ENCODE measurements at places on chromosomes 16 and 17.

- no peak for DNase-seq
Measured at GRCh38 chr16:86672179-86672863, 94.0 kb downstream of the FOXL1 start.

DNA sequence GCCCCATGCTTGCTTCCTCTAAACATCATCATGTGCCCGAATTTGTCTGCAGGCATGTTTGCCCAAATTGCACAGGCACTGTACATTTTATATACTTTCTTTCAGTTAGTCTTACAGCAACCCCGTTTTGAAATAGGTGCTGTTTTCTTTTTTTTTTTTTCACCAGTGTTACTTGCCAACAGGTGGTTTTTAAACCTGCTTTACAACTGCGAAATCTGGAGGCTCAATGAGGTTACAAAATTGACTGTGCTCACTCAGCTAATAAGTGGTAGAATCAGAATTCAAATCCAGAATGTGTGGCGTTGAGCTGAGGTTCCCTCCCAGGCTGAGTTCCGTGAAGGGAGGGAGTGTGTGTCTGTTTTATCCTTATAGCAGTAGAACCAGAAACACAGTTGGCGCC is 5.8 kb downstream of the PLA2G15 start:
- DNase-seq = no peak

DNA sequence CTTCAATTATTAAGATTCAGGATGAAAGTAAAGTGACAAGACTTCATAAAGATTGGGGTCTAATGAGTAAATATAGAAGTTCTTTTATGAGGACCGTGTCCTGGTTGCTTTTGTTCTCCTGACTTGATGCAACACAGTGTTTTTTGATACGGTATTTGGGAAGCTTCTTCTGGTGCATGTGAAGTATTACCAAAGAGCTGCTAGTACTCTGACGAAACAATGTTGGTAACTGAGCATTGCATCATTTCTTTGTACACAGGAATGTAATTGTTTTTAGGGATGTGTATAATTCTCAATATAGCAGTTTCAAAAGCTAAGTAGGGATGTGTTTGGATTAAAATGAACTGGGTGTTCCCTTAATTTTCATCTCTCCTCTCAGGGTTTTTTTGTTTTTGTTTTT is 15.9 kb downstream of the KPNB1 start:
- DNase-seq = no peak

DNA sequence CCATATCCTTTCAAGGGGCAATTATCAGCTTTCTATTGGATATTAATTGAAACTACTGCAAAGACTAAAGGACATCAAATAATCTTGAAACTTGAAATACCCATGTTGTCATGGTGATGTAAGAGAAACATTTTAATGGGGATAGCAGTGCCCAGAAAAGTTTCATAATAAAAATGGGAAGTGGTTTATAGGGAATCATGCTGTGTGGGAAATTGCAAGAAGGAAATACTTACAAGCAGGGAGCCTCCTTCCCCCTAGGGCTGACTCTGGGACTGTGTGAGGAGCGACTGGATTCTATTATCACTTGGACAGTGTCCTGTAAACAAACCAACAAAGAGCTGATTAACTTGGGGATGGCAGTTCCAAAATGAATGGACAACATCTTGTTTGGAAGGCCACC is 1393.1 kb upstream of the GOT2 start:
- no peak for DNase-seq

DNA sequence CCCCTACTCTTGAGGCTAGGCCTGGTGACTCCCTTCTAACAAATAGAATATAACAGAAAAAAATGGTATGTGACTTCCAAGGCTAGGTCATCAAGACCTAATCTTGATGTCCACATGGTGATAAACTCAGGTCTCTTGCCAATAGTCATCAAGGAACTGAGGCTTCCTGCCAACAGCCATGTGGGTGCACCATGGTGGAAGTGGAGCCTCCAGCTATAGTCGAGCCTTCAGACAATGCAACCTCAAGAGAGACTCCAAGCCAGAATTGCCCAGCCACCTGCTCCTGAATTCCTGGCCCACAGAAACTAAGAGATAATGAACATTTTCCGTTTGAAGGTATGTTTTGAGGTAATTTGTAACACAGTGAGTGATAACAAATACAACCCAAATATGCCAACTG is 55.9 kb upstream of the SREBF1 start:
- no peak for DNase-seq

- no peak for DNase-seq
Measured at GRCh38 chr17:33227911-33228310, 65.2 kb downstream of the ASIC2 start.

GRCh38 chr17:63941162-63941561 is 9.0 kb upstream of the CD79B start:
- DNase-seq = no peak

GRCh38 chr16:6008670-6009069 is 911.1 kb upstream of the EEF2KMT start:
- no peak for DNase-seq

DNA sequence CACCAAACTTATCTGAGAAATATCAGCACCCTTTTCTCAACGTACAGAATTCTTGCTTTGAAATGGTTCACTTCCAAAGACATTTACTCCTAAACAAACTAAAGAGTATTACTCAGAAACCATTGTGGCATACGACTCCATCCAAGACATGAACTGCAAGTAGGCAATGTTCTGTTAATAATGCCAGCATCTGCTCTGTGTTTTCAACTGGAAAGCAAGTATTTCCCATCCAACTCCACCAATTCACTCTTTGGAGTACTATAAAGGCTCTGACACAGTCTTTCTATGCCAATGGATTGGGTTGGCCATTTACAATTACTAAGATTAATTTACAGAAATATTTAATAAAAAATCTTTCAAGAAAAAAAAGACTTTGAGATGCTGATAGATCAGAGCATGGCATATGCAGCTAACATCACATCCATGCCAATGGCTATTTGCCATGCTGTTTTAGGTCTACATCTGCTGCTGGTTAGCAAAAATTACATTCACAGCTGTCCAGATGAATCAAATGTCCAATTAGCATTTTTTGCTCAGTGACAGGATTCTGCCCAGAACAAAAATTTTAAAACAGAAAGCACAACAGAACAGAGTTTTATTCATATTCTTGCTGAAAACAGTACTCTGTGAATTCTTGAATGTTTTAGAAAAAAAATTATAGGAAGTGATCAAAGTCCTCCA is 65.9 kb upstream of the HLF start:
- DNase-seq = no peak

DNA sequence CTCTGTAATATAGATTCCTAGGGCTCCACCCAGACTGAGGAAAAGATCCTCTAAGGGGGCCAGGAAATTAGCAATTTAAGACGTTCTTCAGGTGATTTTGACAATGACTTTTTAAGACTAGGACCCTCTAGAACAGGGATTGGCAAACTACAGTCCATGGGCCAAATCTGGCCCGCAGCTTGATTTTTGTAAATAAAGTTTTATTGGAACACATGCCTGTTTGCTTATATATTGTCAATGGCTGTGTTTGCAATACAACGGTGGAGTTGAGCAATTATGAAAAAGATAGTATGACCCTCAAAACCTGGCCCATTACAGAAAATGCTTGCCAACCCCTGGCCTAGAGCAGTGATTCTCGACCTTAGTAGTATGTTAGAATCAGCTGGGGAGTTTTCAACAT is 181.9 kb downstream of the SOX9 start:
- no peak for DNase-seq

DNA sequence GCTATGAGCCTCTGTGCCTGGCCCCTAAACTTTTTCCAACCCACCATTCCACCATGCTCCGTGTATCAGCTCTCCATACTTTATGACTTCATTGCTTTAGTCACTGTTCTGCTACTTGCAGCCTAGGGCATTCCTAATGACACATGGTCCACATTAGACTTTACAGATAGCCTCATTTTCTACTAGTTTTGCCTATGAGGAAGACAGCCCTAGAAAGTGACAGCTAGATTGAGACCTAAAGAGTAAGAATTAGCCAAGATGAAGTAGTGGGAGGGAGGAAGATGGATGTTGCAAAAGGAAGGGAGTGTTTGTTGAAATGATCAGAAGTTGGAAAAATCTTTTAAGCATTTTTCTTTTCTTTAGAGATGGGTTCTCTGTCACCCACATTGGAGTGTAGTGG is 11.0 kb downstream of the C16orf54 start:
- DNase-seq = no peak

- no peak for DNase-seq
Measured at GRCh38 chr16:31711344-31711845, 162.2 kb upstream of the ZNF267 start.

- no peak for DNase-seq
Measured at GRCh38 chr16:57998486-57998885, 2.0 kb downstream of the ZNF319 start.

DNA sequence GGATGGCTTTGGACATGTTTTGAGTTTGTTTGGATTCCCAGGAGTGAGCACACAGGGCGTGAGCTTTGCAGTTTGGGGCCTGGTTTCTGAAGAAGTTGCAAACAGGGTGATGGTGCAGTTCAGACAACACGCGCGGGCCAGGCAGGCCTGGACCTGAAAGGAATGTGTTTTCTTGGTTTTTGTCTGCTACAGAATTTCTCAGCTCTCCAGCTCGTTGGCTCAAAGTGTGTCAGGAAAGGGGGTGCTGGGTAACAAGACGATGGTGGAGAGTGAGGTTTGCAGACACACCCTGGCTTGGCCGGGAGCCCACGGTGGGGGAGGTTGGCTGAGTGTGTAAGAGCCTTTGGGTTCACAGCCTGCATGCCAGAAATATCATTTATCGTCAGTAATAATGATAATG is 82.3 kb downstream of the CMIP start:
- DNase-seq = no peak

- DNase-seq = no peak
Measured at GRCh38 chr16:79026117-79026516, 574.4 kb downstream of the MAF start.

DNA sequence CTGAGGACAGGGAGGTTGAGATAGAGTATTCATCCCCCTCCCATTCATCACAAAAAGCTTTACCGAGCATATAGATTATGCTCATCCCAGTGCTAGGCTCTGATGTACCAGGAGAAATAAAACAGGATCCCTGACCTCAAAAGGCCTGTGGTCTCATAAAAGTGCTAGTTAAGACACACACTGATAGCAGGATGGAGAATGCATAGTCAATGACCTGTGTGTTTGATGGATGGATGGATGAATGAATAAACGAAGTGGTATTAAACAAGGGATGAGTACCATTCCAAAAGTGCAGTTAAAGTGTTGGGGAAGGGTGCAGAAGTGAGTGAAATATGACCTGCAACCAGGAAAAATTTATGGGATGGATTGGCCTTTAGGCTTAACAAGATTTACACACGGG is 133.9 kb upstream of the NUDT7 start:
- DNase-seq = no peak

- DNase-seq = no peak
Measured at GRCh38 chr17:82077617-82078358, 12.2 kb upstream of the DUS1L start.

- DNase-seq = no peak
Measured at GRCh38 chr16:3640207-3640606, 14.3 kb upstream of the DNASE1 start.

- no peak for DNase-seq
Measured at GRCh38 chr17:61575352-61575975, 15.6 kb downstream of the NACA2 start.

GRCh38 chr17:15278924-15279477 is 13.9 kb upstream of the PMP22 start:
- DNase-seq = no peak

GRCh38 chr16:85300406-85300968 is 188.2 kb upstream of the CIBAR2 start:
- no peak for DNase-seq

DNA sequence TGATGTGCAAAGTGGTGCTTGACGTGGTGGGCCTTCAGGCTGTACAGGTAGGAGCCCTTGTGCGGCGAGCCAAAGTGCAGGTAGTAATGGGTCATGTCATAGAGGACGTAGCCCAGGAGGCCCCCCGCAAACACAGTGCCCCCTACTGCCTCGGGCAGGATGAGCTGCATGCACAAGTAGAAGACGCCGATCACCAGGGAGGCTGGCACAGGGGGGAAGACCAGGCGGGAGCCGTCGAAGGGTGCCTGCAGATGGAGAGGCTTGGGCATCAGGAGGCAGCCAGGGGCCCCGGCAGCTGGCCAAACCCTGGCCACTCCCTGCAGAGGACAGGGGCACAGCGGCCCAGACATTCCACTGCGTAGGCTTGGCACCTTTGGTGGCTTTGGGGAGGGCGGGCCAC is 15.7 kb upstream of the MLKL start:
- no peak for DNase-seq

GRCh38 chr17:19327031-19327783 is 35.3 kb downstream of the B9D1 start:
- no peak for DNase-seq

DNA sequence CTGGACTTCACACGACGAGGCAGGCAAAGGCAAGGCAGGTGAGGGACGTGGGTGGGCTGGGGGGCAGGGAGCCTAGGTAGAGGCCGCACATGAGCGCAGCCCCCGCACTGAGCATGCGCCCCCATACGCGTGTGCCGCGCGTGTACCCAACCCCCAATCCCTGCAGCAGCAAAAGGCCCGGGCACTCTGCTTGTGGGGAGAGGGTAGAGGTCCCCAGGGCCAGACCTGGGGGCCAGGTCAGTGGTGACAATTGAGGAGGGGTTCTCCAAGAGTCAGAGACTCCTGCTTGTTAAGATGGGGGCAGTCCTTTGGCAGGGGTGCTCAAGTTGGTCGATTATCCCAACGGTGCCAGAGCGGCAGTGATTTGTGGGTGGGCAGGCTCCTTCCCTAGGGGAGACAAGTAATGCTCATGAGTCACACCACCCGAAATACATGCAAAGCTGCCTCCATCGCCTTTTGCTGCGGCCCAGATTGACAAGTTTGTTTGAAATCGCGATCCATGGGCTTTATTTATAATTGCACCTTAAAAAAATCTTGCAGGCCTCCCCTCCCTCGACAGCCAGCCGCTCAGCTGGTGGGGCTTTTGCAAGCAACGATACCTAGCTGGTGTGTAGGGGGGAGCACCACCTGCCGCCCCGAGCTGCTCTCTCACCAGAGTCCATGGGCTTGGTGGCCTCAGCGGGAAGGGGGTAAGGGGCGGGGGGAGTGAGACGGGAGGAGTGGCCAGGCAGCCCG is 1.1 kb upstream of the GIT1 start:
- DNase-seq = peak; percentile 91

DNA sequence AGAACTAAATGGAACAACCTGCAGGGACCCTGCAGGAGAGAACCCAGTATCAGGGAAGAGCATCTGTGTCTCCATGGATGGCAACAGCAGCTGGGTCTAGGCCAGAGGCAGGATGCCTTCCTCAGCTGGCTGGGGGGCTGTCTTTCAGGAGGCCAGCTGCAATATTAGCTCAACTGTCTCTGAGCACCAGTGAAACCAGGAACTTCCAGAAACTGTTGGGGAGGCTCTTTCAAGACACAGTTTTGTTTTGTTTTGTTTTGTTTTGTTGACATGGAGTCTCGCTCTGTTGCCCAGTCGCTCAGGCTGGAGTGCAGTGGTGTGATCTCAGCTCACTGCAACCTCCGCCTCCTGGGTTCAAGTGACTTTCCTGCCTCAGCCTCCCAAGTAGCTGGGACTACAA is 7.6 kb downstream of the GPR142 start:
- peak; percentile 70 for DNase-seq

GRCh38 chr17:16419074-16419928 is 3.9 kb downstream of the TRPV2 start:
- no peak for DNase-seq
